ENCODE measurements at places on chromosomes 4 and X.

DNA sequence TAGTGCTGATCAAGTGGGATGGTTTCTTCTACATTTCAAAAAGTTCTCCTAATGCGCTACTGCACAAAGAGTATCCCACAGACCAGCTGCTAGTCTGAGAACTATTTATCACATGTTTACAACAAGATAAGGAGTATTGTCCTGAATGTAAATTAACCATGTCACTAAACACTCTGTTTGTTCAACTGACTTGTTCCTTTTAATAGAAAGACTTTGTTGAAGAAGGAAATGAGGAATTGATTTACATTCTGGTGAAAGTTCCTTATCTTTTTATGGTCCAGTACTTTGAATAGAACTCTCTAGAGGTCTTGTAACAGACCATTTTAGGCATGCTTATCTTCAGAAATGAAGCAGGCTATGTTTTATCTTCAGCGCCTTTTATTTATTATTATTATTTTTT lies 67.3 kb upstream of the IL13RA1 start:
- H3K36me3 ChIP-seq, result peaks cover 7% of the 10 kb centered on the region
- DNase-seq, result no peak
- no peak overlapping the region for H3K4me3 ChIP-seq

- H3K4me3 ChIP-seq, result no peak overlapping the region
- no peaks in the 10 kb centered on the region for H3K27me3 ChIP-seq
- DNase-seq, result no peak
- peaks cover 4% of the 10 kb centered on the region for H3K4me1 ChIP-seq
- H3K36me3 ChIP-seq, result no peaks in the 10 kb centered on the region
Measured at GRCh38 chr4:152571296-152571695, 35.4 kb upstream of the FBXW7 start.

GRCh38 chr4:124915073-124915472 lies 202.5 kb upstream of the ANKRD50 start:
- H3K36me3 ChIP-seq, result peaks cover 6% of the 10 kb centered on the region
- no peak overlapping the region for H3K4me3 ChIP-seq
- peaks cover 5% of the 10 kb centered on the region for H3K4me1 ChIP-seq

DNA sequence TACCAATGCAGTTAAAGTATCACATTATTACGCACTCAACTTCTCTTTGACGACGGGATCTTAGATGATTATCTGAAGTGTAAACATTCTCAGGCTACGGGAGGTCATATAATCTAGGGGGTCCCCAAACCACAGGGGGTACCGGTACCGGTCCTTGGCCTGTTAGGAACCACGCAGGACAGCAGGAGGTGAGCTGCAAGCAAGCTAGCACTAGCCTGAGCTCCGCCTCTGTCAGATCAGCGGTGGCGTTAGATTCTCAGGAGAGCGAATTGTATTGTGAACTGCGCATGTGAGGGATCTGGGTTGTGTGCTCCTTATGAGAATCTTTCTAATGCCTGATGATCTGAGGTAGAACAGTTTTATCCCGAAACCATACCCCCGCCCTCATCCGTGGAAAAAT lies 20.6 kb upstream of the PRR27 start:
- peaks cover 49% of the 10 kb centered on the region for H3K27me3 ChIP-seq
- H3K4me3 ChIP-seq, result no peak overlapping the region
- H3K27ac ChIP-seq, result no peak overlapping the region
- H3K36me3 ChIP-seq, result no peaks in the 10 kb centered on the region
- DNase-seq, result no peak

DNA sequence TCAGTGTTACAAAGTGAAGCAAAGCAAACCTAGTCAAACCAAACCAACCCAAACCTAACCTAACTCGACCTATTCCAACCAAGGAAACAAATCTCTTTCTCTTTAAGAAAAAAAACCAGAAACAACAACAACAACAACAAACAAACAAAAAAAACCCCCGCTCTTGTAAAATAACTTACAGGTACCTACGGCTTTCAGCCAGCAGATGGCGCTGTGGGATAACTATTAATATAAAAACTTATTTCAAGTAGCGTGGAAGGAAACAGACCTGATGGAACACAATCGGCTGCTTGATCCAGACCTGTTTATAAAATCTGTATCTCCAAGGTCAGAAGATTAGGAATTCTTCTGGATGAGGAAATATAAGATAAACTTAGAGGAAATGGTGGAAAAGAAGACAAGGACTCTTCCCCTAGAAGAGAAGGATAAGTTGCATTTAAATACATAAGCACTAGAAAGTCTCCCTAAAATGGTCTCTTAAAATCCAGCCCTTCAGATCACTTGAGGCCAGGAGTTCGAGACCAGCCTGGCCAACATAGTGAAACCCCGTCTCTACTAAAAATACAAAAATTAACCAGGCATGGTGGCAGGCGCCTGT lies 34.4 kb upstream of the CDKL5 start:
- no peak overlapping the region for H3K4me3 ChIP-seq

DNA sequence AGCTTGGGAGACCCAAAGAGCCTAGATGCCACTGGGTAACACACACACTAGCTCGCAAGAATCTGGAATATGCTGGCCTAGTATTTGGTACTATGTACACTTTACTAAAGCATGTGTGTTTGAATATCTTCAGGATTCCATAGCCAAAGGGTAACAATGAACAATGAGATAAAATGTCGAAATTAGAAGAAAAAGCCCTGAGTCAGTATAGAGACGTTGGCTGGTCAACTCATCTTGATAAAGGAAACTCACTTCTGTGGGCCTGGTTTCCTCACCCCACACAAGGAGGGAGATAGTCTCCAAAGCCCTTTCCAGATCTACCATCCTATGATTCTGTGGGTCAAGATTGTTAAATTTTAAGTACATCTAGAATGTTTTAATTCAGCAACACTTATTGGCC lies 6.9 kb downstream of the ZDHHC9 start:
- no peaks in the 10 kb centered on the region for H3K4me1 ChIP-seq
- H3K27ac ChIP-seq, result no peak overlapping the region
- no peak for DNase-seq
- peaks cover 24% of the 10 kb centered on the region for H3K27me3 ChIP-seq
- no peak overlapping the region for H3K4me3 ChIP-seq

GRCh38 chr4:186942758-186943377 lies 219.2 kb upstream of the FAT1 start:
- H3K4me3 ChIP-seq, result no peak overlapping the region
- no peak overlapping the region for H3K27ac ChIP-seq
- DNase-seq, result no peak
- no peaks in the 10 kb centered on the region for H3K4me1 ChIP-seq

DNA sequence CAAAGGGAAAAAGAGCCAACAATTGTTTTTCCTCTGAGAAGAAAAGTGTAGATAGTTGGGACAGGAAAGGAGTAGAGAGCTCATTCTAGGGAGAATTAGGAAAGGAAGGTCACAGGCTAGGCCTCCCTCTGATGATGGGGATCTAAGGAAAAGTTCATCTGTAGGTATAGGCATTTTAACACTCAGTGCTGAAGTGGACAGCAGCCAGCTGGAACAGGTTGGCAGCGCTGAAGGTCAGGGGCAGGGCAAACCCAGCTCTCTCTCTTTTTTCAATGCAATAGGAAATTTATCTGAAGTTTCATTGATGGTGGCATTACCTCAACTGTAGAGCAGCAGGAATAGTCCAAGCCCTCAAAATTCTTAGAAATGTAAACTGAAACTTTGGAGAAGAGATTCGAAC lies 98.5 kb upstream of the ETNPPL start:
- peaks cover 25% of the 10 kb centered on the region for H3K27me3 ChIP-seq
- no peaks in the 10 kb centered on the region for H3K4me1 ChIP-seq
- peak; percentile 38 for DNase-seq
- no peak overlapping the region for H3K27ac ChIP-seq
- H3K36me3 ChIP-seq, result no peaks in the 10 kb centered on the region
- H3K4me3 ChIP-seq, result no peak overlapping the region

GRCh38 chrX:39577206-39577984 lies 520.4 kb downstream of the BCOR start:
- no peaks in the 10 kb centered on the region for H3K4me1 ChIP-seq
- no peak overlapping the region for H3K4me3 ChIP-seq
- H3K27ac ChIP-seq, result no peak overlapping the region
- H3K27me3 ChIP-seq, result peaks cover 27% of the 10 kb centered on the region
- no peak for DNase-seq

- no peak overlapping the region for H3K27ac ChIP-seq
- no peak overlapping the region for H3K4me3 ChIP-seq
- no peaks in the 10 kb centered on the region for H3K36me3 ChIP-seq
- H3K27me3 ChIP-seq, result no peaks in the 10 kb centered on the region
Measured at GRCh38 chr4:135365065-135365464, 1163.5 kb upstream of the PABPC4L start.

All from MCF 10A (cell line).